ENCODE measurements at places on chromosomes 4 and X. TPM values are rescaled to one million over a fixed set of nuclear protein-coding genes. Genes with fewer than 3 reads are reported as not detected.

DNA sequence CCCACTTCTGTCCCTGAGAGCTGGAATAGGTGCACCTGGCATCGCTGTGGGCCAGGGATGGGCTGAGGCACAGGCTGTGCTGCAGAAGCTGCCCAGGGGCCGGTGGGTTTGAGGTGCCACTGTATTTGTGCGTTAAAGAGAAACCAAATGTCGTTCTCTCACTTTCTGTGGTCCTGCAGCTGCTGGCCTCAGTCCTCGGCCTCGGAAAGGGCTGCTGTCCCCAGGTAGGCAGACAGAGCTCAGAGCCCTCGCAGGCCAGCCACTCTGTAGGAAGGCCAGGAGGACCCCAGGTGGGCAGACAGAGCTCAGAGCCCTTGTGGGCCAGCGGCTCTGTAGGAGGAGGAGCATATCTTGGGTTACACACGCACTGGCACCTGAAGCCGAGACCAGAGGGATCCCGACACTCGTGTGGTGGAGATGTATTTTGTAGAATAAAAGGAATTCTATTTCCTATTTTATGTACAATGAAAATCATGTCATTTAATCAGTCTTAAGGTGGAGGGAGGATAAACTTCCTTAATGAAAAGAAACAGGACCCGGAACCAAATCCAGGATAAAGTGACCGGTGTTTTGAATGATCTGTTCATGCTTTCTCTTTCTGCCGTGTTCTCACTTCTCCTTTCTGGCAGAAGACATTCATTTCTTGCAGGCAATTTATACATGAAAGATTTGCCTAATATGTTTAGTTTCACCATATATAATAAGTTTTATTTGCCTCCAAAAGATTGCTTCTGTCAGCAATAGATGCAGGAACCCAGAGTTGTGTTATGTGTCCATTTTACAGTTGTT is 54.4 kb upstream of the HGFAC start:
- no peak for DNase-seq

DNA sequence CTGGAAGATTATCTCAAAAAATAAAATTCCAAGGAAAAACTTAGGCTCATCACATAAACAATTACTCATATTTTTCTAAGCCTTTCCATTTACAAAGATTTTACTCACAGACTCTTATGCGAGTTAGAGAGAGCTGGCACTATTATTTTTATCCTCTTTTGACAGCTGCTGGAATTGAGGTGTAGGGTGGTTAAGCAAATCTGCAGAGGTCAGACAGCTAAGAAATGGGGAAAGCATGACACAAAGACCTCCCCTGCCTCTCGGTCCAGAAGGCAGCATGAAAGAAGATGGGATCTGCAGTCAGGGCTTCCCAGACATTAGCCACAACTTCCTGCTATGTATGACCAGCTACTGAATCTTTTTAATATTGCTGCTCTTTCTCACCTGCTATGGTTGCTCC is 89.9 kb upstream of the CPEB2 start:
- DNase-seq, result no peak

DNA sequence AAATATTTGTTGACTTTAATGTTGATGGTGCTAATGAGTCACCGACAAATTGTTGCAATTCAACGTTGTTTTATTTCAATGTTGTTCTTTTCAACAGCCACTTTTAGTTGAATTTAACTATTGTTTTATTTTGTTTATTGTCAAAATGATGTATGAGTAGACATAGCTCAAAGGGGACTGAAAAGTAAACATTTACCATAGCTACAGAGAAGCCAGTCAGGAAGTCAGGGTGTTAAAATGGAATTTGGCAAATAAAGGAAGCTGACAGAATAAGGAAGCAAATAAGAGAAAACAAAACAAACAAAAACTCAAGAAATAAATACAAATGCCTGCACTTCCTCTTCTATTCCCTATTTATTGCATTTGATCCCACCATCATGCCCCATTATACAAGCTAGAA is 648.4 kb upstream of the HTR2C start:
- DNase-seq, result no peak

Gene TMEM35A
- not detected for total RNA-seq

Gene HTT-AS
- total RNA-seq, result not detected

Data from activated T-cell treated with anti-CD3 and anti-CD28 coated beads, Interleukin-2, amount 50 U/mL, for 4 hours (primary cell).